ENCODE measurements at places on chromosomes 6 and 20. TPM values are rescaled to one million over a fixed set of nuclear protein-coding genes. Genes with fewer than 3 reads are reported as not detected.

DNA sequence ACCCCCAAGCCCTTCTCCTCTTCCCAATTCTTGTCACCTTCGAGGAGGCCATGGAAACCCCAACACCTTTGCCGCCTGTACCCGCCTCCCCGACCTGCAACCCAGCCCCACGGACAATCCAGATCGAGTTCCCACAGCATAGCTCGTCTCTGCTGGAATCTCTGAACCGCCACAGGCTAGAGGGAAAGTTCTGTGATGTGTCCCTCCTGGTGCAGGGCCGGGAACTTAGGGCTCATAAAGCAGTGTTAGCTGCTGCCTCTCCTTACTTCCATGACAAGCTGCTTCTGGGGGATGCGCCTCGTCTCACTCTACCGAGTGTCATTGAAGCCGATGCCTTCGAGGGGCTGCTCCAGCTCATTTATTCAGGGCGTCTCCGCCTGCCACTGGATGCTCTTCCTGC is 675 bp downstream of the ZBTB9 start:
- DNase-seq = no peak

GRCh38 chr6:40937491-40937890 is 101.5 kb downstream of the UNC5CL start:
- DNase-seq = no peak

GRCh38 chr6:105755885-105756284 is 330.3 kb upstream of the PRDM1 start:
- DNase-seq = no peak

- no peak for DNase-seq
Observed at GRCh38 chr6:72286911-72287311, 335.0 kb upstream of the KCNQ5 start.

SSTR4 gene
- total RNA-seq = 0.54 TPM

PTGIS gene
- 9.7 TPM for total RNA-seq

MYMX gene
- total RNA-seq = not detected

Data from cerebellum (tissue), 4 donors.